ENCODE measurements at places on chromosomes 7 and 10.

- DNase-seq: no peak
Observed at GRCh38 chr10:102579328-102579727, 65.0 kb upstream of the TRIM8 start.

DNA sequence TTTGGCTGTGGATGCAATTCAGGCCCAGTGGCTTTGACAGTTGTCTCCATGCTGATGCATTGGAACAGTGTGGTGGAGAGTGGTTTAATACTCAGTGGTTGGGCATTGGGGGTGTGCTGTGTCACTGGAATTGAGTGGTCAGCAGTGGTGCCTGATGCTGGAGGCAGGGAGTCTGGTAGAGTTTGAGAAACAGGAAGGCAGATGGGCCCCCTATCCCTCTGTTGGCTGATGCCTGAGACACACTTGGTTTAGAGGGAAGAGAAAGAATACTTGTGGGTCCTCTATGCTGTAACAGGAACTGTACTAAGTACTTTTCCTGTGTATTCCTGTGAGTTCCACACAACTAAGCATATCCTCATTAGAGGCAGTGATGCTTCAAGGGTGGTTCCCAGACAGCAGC is 55.4 kb downstream of the EEPD1 start:
- no peak for DNase-seq

DNA sequence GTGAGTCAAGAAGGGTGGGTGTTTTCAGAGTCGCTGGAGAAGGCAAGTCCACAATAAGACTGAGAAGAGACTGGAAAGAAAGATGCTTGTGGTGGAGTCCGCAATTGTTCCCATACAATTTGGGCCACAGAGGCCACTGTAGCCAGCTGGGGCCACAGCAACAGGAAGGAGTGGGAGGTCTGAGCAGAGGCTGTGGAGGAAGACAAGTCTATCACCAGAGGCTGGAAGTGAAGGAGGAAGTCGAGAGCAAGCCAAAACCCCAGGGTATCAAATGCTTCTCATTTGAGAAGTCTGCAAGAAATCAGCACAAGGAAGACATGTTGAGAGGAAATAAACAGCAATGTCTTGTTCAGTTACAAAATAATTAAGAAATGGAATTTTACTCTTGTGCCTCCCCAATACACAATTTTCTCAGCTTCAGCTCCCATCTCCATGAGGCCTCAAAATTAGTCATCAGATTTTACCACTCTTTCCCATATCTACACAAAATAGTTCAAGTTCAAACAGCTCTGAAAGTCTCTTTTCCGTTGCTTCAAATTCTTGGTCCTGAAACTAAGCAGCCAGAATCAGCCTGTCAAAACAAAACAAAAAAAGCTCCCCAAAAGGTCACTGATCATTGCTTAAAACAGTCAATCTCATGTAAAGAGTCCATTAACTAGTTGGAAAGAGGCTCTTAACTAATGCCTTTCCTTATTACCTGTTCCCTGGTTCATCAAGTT is 31.6 kb downstream of the SLC16A12 start:
- no peak for DNase-seq

DNA sequence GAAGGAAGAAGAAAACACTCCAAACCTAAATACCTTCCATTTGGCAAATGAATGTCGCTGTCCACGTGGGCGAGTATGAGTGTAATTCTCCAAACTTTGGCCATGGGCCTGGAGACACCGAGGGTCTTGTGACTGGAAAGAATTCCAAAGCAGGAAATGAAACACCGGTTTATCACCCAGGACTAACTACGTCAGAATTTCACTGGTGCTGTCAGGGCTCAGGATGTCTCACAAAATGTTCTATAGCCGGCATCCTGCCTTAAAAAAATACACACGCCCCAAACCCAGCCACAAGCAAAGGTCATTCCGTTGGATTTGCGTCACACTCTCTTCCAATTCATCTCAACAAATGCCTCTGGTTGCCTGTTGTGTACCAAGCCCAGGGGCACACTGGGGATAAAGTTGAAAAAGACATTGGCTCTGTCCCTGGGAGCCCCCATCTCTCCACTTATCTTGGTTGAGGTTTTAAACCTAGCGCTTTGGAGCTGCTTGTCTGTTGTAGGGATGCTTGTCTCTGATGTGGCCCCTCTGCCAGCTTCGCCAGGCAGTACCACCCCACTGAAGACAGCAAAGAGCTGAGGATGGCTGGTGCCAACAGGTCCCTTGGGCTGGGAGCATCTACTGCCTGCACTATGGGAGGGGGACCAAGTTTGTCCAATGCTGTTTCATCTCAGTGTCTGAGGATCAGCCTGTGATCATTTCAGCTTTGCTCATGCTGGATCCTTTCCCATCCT is 31.2 kb downstream of the GSTO2 start:
- DNase-seq: no peak

- peak; percentile 85 for DNase-seq
Observed at GRCh38 chr10:100986952-100987684, at the start of the genes MRPL43 and TWNK. Gene MRPL43, minus strand, starts transcription at chr10:100987497. Its CDS starts 54 bp downstream, at chr10:100987443. Gene TWNK, plus strand, starts transcription at chr10:100987543. Its CDS starts 668 bp downstream, at chr10:100988211.

GRCh38 chr10:82438277-82438676 is 563.3 kb downstream of the NRG3 start:
- no peak for DNase-seq

DNA sequence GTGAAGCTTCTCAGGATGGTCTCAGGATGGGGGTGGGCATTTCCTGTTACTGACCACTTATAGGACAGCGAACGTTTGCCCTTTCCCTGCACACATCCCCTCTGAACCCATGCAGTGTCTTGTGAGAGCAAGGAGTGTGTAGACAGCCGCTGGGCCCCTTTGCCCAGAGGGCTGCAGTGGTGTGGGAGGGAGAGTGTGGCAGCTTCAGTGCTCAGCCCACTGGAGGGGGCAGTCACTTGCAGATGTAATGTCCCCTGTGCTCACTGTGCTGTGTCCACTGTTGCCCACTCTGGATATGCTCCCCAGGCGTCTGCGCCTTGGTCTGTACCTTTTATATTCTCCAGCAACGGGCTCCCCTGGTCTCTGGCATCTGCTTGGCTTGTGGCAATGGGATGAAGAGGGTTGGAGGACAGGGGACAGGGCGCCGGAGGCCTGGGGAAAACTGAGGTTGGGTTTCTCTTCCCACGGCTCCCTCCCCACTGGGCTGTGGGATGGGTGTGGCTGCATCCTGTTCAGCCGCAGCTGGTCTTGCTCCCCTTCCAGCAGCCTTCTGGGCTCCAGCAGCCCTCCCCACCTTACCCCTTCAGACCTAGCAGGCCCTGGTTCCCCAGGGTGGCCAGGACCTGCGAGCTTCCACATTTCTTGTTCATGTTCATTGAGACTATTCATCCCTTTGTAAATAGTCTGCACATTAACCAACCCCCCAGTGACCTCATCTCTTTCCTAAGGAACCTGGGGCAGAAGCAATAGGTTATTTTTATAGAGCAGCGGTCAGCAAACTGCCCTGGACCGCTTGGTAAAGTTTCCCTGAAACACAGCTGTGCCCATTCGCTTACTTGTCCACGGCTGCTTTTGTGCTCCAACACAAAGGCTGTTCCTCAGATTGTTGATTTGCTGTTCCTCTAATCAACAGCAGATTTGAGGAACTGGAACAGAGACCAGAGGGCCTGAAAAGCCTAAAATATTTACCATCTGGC is 6.1 kb downstream of the ZNF789 start:
- no peak for DNase-seq

DNA sequence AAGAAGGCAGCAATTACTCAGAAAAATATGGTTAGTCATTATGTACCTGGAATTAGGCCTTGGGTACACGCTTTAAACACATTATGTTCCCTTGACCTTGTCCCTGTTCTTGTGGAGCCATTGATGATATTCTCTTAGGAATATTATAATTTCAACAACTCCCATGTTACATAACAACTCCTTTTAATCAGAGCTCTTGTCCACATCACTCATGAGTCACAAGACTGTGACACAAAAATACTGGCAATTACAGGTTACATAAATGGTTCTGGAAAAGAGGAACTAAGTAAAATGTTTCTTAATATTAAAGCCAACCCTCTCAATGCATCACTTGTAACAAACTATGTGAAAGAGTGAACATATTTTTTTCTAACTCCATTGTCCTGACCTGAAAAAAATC is 143.8 kb upstream of the PCLO start:
- no peak for DNase-seq

GRCh38 chr7:153397906-153398305 is 638.4 kb downstream of the ACTR3B start:
- DNase-seq: no peak

GRCh38 chr7:149414745-149415390 is 46.0 kb downstream of the ZNF777 start:
- peak; percentile 63 for DNase-seq

DNA sequence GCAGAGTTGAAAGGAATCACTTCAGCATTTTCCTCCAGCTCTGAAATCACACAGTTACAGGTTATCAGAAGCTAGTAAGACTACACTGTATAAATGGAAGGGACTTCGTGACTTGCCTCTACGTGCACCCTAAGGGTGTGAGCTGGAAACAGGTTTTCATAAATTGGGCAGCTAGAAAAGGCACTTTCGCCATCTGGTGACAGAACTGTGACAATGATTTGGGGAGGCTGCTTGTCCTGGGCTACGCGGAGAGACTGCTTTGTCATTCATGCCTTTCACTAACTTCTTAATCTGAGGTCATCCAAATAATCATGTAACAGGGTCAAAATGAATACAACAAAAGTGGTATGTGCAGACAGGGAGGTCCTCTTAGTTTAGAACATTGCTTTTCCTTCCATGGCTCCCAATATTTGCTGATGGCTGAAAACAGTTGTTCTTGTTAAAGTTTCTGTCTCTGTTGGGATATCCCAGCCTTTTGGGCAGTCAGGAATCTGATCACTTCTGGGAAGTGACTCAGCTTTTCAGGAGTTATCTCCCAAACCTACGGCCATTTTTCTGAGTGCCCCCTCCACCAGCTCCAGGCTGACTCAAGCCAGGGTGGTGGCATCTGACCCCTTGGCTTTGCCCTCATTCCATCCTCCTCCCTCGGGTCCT is 17.8 kb downstream of the VWC2 start:
- no peak for DNase-seq

DNA sequence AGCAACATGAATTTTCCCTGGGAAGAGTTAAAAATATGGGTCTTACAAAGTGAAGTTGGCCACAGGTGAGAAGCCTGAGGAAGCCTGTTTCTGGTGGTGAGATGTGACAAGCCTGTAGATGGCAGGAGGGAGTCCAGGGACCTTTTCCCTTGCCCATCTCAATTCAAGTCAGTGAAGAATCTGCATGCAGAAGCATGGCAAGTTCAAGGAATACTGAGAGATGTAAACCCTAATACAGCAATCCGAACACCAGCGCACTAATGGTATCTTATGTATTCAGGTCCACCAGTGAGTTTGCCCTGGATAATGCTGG is 73.6 kb downstream of the RHOBTB1 start:
- DNase-seq: peak; percentile 24

- no peak for DNase-seq
Observed at GRCh38 chr7:99665312-99666012, 14.3 kb downstream of the CYP3A5 start.

GRCh38 chr10:48458662-48459048 is 146.2 kb downstream of the ARHGAP22 start:
- no peak for DNase-seq

GRCh38 chr10:98254234-98254974 is 13.6 kb downstream of the LOXL4 start:
- DNase-seq: no peak

DNA sequence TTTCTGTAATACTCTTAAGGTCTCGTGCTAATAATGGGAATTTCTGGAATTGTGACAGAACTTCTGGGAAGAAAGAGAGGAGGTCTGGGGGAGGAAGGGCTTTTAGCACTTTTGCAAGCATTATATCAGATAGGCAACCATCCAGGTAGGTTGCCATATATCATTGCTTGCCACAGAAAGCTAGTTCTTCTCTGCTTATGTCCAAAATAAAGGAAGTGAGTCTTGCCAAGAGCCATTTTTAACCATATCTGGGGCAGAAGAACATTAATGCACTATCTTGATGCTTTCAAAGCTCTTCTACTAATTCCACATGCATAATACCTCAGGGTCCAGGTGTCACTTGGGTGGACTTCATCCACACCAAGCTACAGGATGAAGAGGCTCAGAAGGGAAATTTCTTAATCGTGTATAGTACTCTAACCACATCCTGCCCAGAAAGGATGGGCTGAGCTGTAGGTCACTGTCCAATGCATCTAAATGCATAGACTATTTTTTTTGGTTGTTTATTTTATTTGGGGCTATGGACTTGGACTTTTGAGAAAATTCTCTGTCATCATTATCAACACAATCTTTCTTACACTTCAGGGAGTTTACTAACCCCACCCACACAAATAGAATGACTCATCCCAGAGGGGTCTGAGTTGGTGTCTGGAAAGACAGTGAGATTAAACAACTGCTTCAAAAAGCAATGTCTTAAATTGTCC is 68.9 kb upstream of the ADO start:
- no peak for DNase-seq

- DNase-seq: no peak
Observed at GRCh38 chr10:3906511-3907111, 121.6 kb upstream of the KLF6 start.

DNA sequence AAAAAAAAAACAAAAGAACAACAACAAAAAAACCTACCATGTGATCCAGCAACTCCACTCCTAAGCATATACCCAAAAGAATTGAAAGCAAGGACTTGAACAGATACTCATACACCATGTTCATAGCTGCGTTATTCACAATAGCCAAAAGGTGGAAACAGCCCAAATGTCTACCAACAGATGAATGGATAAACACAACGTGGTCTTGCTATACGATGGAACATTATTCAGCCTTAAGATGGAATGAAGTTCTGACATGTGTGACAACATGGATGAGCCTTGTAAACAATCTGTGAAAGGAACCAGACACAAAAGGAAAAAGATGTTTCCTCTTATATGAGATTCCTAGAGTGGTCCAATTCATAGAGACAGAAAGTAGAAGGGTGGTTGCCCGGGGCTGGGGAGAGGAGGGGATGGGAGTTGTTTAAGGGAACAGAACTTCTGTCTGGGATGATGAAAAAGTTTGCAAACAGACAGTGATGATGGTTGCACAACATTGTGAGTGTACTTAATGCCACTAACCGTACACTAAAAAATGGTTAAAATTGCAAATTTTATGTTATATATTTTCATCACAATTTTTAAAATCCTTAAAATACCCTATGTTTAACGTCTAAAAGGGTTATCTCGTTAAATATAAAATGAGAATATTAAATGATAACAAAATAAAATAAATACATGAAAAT is 11.6 kb downstream of the CLEC2L start:
- DNase-seq: no peak

- no peak for DNase-seq
Observed at GRCh38 chr7:121992068-121992467, 119.1 kb downstream of the PTPRZ1 start.

- no peak for DNase-seq
Observed at GRCh38 chr7:6268907-6269306, 3.5 kb downstream of the CYTH3 start.

- DNase-seq: peak; percentile 29
Observed at GRCh38 chr7:127885843-127886242, 145.4 kb downstream of the LRRC4 start.

All from globus pallidus (tissue), 1 donor.